ENCODE measurements at places on chromosomes 1 and 21. TPM values are rescaled to one million over a fixed set of nuclear protein-coding genes. Genes with fewer than 3 reads are reported as not detected.

DNA sequence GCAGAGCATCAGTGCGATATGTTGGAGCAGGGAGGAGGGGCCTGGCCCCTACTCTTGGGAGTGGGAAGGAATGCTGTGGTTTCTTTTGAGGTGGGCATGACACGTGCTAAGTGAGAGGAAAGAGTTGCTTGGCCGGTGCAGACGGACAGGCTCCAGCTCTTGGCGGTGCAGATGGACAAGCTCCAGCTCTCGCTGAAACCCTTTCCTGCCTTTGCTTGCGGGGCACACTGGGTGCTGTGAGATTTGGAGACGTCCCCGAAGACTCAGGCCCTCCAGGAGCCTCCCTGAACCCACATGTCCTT lies 15.9 kb downstream of the PDXK start:
- H3K27me3 ChIP-seq = no peaks in the 10 kb centered on the region
- no peak overlapping the region for H3K27ac ChIP-seq
- no peak overlapping the region for H3K4me3 ChIP-seq
- H3K4me1 ChIP-seq = peaks cover 34% of the 10 kb centered on the region
- peaks cover 9% of the 10 kb centered on the region for H3K36me3 ChIP-seq

Gene ADAM30
- total RNA-seq = not detected

Gene RNF207
- 14.7 TPM for total RNA-seq

Gene SRSF10
- total RNA-seq = 175 TPM

DNA sequence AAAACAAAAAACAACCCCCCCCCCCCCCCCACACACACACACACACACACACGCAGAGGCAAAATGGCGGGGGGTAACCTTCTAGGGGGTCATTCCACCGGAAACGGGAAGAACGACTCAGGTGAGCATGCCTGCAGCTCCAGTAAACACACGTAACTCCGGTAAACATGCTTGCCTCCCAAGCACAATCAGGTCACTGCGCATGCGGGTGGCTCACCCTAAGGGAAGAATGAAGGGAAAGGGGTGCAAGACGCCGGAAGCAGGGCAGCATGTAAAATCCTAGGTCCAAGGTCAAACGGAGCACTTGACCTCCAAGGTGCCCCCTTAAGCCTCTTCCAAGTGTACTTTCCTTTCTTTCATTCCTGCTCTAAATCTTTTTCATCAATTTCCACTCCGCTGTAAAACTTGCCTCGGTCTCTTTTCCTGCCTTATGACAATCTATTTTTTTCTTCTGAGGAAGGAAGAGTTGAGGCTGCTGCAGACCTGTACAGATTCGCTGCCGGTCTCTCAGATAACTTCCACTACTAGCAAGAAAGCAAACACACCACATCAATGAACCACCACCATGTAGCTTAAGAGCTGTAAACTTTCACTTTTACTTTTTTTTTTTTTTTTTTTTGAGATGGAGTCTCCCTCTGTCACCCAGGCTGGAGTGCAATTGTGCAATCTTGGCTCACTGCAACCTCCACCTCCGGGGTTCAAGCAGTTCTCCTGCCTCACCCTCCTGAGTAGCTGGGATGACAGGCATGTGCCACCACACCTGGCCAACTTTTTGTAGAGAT lies 21.0 kb upstream of the CBR3 start:
- H3K36me3 ChIP-seq = no peaks in the 10 kb centered on the region
- peak overlapping the region; percentile 28 for H3K27ac ChIP-seq
- peak overlapping the region; percentile 76 for H3K4me3 ChIP-seq

DNA sequence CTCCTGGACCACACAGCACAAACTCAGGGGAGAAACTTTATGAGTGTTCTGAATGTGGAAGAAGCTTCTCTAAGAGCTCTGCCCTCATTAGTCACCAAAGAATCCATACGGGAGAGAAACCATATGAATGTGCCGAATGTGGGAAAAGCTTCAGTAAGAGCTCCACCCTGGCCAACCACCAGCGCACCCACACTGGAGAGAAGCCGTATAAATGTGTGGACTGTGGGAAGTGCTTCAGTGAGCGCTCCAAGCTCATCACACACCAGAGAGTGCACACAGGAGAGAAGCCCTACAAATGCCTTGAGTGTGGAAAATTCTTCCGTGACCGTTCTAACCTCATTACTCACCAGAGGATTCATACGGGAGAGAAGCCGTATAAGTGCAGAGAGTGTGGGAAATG lies 22.5 kb downstream of the ZSCAN20 start:
- H3K4me3 ChIP-seq = no peak overlapping the region
- DNase-seq = no peak
- no peaks in the 10 kb centered on the region for H3K27me3 ChIP-seq
- no peaks in the 10 kb centered on the region for H3K4me1 ChIP-seq
- peaks cover 63% of the 10 kb centered on the region for H3K36me3 ChIP-seq

DNA sequence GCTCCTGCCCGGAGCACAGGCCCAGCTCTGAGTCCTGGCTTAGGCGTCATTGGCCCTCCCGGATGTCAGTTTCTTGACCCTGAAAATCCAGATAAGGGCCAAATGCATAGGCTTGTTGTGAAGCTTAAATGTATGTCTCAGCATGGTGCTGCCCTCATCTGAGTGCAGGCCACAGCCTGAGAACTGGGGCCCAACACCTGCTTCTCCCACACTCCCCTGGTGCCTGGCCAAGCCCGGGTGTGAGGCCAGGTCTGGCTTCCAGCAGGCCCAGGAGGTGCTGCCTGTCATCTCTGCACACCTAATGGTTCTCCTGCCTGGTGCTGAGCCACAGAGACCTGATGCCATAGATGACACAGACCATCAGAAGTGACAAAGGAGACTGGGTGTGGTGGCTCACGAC lies 14.0 kb downstream of the MX2 start:
- peaks cover 18% of the 10 kb centered on the region for H3K4me1 ChIP-seq
- DNase-seq = no peak
- H3K27me3 ChIP-seq = no peaks in the 10 kb centered on the region

DNA sequence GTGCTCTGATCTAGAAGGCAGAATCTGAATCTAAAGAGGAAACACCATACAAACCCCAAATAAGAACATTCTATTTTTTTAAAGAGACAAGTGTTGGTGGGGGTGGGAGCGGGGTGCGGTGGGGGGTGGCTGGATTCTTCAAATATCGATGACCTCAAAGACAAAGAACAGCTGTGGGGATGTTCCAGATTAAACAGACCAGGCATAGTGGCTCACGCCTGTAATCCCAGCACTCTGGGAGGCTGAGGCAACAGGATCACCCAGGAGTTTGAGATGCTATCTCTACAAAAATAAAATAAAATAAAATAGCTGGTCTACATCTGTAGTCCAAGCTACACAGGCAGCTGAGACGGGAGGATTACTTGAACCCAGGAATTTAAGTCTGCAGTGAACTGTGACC lies 5.0 kb downstream of the ATP1A4 start:
- H3K36me3 ChIP-seq = no peaks in the 10 kb centered on the region
- no peak overlapping the region for H3K27ac ChIP-seq
- H3K4me1 ChIP-seq = no peaks in the 10 kb centered on the region
- no peak overlapping the region for H3K4me3 ChIP-seq
- no peak for DNase-seq

Gene TMEM50A
- total RNA-seq = 128 TPM

- H3K4me1 ChIP-seq = peaks cover 9% of the 10 kb centered on the region
- no peak overlapping the region for H3K27ac ChIP-seq
Measured at GRCh38 chr1:228445843-228446650, 29.4 kb upstream of the TRIM17 start.

- DNase-seq = no peak
- no peak overlapping the region for H3K4me3 ChIP-seq
- H3K36me3 ChIP-seq = peaks cover 4% of the 10 kb centered on the region
- no peaks in the 10 kb centered on the region for H3K27me3 ChIP-seq
- no peak overlapping the region for H3K27ac ChIP-seq
Measured at GRCh38 chr1:168476588-168477385, 67.0 kb downstream of the XCL2 start.

GRCh38 chr1:200253774-200254495 lies 155.9 kb downstream of the ZNF281 start:
- H3K27me3 ChIP-seq = peaks cover 6% of the 10 kb centered on the region
- DNase-seq = peak; percentile 63
- peaks cover 11% of the 10 kb centered on the region for H3K4me1 ChIP-seq
- no peaks in the 10 kb centered on the region for H3K36me3 ChIP-seq
- H3K4me3 ChIP-seq = no peak overlapping the region

Gene CD1D
- not detected for total RNA-seq

Gene SH3BGR
- 1.7 TPM for total RNA-seq

Gene FAM177B
- total RNA-seq = not detected

DNA sequence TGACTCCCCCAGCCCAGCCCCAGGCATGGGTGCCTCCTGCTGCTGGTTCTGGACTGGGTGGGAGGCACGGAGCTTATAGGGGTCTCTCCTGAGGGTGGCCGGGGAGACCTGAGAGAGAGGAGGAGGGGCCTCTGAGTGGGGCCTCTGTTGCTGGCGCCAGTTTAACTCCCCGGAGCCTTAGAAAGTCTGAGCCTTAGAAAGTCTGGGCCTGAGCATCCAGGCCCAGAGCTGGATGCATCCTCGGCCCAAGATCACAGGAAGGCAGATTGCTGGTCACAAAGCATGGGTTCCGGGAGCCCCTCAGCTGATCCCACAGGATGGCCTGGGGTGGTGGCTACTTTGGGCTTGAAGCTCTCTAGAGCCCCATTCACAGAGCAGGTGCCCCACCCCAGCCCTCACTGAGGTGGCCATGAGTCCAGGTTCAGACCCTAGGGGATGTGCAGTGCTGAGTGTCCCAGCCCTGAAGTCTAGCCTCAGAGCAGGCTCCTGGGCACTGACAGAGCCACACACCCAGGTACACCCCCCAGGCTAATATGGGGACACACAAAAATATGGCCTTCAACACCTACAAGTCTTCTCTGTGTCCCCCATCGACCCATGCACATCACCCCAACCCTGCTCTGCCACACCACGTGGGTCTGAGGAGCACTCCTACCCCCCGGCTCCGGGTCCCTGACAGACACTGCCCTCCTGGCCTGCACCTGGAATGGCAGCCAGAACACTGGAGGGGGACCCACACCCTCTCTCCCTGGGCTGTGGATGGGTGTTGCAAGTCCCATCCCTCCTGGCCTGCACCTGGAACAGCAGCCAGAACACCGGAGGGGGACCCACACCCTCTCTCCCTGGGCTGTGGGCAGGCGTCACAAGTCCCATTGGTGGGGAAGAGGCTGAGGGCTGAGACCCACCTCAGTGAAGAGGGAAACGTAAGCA lies 9.7 kb downstream of the PLA2G2F start:
- H3K4me3 ChIP-seq = no peak overlapping the region
- H3K4me1 ChIP-seq = peaks cover 3% of the 10 kb centered on the region
- H3K36me3 ChIP-seq = no peaks in the 10 kb centered on the region
- DNase-seq = no peak
- peaks cover 3% of the 10 kb centered on the region for H3K27me3 ChIP-seq
- no peak overlapping the region for H3K27ac ChIP-seq

GRCh38 chr1:204282761-204283221 lies 69.0 kb upstream of the GOLT1A start:
- H3K27ac ChIP-seq = no peak overlapping the region
- no peaks in the 10 kb centered on the region for H3K36me3 ChIP-seq
- H3K27me3 ChIP-seq = peaks cover 18% of the 10 kb centered on the region
- H3K4me1 ChIP-seq = peaks cover 19% of the 10 kb centered on the region
- DNase-seq = no peak

GRCh38 chr21:44087426-44088400 lies 19.5 kb upstream of the PWP2 start:
- peak overlapping the region; percentile 99 for H3K27ac ChIP-seq
- no peak for DNase-seq
- H3K4me1 ChIP-seq = peaks cover 79% of the 10 kb centered on the region
- peaks cover 78% of the 10 kb centered on the region for H3K36me3 ChIP-seq

DNA sequence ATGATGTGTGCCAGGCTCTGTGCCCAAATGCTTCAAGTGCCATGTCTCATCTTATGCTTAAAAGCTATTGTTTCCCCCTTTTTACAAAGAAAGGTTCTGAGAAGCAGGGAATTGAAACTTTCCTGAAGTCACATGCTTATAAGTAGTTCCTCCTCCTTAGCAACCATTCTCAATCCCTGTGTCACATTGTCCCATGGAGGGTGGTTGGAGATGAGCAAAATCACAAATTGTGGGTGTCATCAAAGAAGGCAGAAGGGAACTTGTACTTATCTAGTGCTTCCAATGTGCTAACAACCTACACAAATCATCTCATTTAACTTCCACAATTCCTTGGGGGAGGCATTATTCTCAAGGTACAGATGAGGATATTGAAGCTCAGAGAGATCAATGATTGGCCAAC lies 10.1 kb upstream of the ERICH3 start:
- H3K27me3 ChIP-seq = peaks cover 9% of the 10 kb centered on the region
- H3K4me1 ChIP-seq = peaks cover 5% of the 10 kb centered on the region
- H3K27ac ChIP-seq = no peak overlapping the region
- H3K36me3 ChIP-seq = no peaks in the 10 kb centered on the region
- DNase-seq = no peak

Gene NMNAT2
- not detected for total RNA-seq

GRCh38 chr1:184597650-184598357 lies 156.9 kb downstream of the EDEM3 start:
- no peak overlapping the region for H3K4me3 ChIP-seq
- no peaks in the 10 kb centered on the region for H3K27me3 ChIP-seq
- no peak overlapping the region for H3K27ac ChIP-seq

GRCh38 chr1:220957233-220957605 lies 78.0 kb downstream of the HLX start:
- no peak for DNase-seq
- no peak overlapping the region for H3K4me3 ChIP-seq
- no peak overlapping the region for H3K27ac ChIP-seq
- H3K36me3 ChIP-seq = no peaks in the 10 kb centered on the region
- H3K27me3 ChIP-seq = peaks cover 1% of the 10 kb centered on the region

DNA sequence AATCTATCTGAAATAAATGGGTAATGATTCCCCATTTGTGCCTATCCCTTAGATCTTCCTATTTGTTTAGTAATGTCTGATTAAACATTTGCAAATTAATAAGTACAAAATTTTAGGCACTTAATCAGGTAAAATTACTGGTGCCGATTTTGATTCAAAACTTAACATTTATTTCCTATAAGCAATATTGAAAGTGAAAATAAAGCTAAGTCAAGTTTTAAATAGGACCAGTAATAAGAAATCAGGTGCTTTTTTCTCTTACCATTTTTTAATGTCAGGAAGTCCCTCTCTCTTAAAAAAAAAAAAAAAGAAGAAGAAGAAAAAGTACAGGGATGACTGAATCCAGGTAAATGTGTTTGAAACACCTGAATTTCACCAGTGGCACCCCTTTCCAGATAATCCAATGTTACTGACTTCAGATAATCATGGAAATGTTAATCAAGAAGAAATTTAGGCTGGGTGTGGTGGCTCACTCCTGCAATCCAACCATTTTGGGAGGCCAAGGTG lies 836 bp upstream of the GBP4 start:
- H3K4me3 ChIP-seq = peak overlapping the region; percentile 88
- no peaks in the 10 kb centered on the region for H3K27me3 ChIP-seq
- no peak for DNase-seq
- peaks cover 25% of the 10 kb centered on the region for H3K36me3 ChIP-seq
- H3K27ac ChIP-seq = peak overlapping the region; percentile 90

DNA sequence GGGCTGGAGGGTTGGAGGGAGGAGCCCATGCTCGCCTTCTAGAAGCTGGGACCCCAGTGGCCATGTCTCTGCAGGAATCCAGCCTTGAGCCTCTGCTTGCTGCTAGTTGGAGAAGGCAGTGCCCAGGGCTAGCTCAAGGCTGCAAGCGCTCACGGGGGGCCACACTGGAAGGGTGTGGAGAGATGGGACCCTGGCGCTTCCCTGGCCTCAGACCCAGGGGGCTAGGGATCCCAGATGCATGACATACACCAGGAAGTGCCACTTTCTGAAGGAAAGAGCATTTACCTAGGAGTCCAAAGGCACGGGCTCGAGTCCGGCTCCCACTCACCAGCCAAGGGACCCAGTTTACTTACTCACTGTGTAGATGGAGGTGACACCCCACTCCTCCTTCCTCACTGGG lies 32.6 kb downstream of the NENF start:
- no peak overlapping the region for H3K4me3 ChIP-seq
- H3K36me3 ChIP-seq = no peaks in the 10 kb centered on the region
- H3K4me1 ChIP-seq = no peaks in the 10 kb centered on the region
- DNase-seq = no peak
- peaks cover 4% of the 10 kb centered on the region for H3K27me3 ChIP-seq
- H3K27ac ChIP-seq = no peak overlapping the region

Gene C8B
- total RNA-seq = not detected

Data from activated CD4-positive, alpha-beta memory T cell treated with anti-CD3 and anti-CD28 coated beads for 36 hours (primary cell).